Hindlimb muscle (tissue), 1 donor: ENCODE measurements at places on chromosomes 1 and 21.
A peak's percentile ranks its signal among the peaks of the same experiment; 100 is the strongest.

GRCh38 chr1:28803051-28803450, 8.9 kb upstream of the OPRD1 start:
- no peak for DNase-seq

DNA sequence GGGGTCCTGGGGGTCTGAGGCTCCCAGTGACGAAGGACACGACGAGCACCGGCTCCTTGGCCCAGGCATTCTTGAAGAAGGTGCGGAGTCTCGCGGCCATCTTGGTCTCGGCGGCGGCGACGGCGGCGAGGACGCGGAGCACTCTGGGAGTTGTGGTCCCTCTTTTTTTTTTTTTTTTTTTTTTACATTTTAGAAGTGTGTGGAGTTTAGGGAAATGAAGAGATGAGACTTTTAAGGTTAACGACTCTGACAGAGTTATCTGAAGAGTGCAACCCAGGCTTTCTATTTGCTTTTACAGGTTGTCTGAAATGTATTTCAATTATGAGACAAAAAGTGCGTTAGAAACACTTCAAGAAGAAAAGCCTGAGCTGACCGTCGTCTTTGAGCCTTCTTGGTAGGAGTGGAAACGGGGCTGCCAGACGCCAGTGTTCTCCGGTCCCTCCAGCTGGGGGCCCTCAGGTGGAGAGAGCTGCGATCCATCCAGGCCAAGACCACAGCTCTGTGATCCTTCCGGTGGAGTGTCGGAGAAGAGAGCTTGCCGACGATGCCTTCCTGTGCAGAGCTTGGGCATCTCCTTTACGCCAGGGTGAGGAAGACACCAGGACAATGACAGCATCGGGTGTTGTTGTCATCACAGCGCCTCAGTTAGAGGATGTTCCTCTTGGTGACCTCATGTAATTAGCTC, 9.7 kb downstream of the OR2B11 start:
- peak; percentile 47 for DNase-seq

DNA sequence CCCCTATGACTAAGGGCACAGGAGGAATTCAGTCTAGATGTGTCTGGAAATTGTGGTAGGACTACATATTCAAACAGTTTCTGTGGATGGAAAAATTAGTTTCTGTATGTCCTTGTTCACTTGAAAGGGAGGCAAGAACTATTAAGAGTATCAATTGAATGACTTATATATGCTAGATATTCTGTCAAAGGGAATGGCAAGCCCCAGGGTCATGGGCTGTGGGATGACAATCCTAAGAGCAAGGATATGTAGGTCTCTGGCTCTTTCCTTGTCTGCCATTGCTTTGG, 383.5 kb upstream of the B3GALT2 start:
- no peak for DNase-seq

DNA sequence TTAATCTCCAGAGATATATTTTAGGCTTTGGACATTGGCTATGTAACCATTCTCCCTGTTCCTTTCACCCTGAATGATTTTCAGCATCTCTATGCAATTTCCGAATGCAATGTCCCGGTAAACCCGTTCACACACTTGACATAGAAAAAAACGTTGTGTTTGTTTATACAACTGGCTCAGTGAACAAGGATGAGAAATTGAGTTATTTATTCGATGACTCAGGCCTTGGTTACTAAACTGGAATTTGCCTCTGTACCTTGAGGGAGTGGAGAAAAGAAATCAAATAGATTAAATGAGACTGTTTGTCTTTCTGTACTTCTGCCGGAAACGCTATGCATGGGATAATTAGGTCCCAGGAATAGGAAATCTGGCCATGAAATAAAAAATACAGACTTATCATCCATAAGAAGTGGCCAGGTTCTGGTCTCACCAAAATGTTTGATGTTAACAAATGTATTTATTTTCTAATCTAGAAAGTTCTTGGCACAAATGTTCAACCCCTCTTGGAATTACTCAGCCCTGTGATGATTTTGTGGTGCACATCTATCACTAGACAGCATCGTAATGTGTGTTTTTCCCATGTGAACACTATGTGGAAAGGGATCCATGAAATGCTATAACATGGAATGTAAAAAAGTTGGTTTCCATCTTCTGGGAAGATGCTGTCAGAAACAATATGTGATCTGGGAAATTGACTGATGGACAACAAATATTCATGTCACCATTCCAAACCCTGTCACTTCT, 253.9 kb downstream of the DUSP10 start:
- DNase-seq, result no peak

GRCh38 chr21:46452710-46453109, 6.0 kb upstream of the DIP2A start:
- no peak for DNase-seq

DNA sequence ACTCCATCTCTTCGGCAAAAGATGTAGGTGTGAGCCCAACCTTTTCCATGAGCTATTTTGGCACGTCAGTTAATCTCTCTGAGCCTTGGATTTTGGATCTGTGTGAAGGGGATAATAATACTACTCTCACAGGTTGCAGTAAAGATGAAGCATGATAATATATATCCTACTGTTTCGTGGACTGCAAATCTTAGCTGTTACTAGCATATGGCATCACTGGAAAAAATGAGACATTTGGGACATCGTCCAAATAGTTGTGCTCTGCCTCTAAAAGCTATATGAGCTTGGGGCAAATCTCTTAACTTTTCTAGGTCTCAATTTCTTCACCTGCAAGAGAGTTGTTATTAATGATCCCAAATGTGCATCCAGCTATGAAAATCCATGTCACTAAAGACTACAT, 147.4 kb upstream of the ZRANB2 start:
- no peak for DNase-seq

- no peak for DNase-seq
Observed at GRCh38 chr1:225813214-225813964, 3.5 kb downstream of the EPHX1 start.

DNA sequence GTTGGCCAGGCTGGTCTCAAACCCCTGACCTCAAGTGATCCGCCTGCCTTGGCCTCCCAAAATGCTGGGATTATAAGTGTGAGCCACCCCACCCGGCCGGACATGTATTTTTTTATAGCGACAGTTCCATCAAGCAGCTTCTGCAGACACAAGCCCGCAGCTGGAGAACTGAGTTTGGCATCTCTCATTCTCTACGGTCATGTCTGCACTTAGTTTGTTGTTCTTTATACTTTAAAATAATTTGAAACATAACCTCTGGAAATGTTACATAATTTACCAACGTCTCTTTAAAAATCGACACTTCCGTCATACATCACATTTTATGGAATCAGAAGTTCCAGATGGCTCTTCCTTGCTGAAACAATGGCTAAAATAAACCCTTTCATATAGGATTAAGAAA, 183.6 kb downstream of the DYRK1A start:
- DNase-seq, result no peak

GRCh38 chr1:45669859-45670655, 16.3 kb downstream of the GPBP1L1 start:
- DNase-seq, result no peak

DNA sequence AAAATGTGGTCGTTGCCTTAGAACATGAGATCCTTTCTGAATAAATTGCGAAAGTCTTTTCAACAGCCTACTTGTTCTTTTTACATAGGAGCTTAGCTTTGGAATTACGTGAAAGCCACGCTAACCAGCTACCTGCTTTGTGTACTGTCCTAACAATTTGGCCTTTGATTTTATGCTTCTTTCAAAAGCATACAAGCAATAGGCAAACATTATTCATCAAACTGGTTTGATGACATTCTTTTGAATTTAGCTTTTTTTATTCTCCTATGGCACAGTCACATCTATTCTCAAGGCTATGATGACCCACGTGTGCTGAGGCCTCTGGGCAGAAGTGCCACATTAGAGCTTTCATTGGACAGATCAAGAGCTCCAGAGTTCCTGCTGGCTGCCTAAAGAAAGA, 178.0 kb upstream of the DPT start:
- DNase-seq, result no peak

DNA sequence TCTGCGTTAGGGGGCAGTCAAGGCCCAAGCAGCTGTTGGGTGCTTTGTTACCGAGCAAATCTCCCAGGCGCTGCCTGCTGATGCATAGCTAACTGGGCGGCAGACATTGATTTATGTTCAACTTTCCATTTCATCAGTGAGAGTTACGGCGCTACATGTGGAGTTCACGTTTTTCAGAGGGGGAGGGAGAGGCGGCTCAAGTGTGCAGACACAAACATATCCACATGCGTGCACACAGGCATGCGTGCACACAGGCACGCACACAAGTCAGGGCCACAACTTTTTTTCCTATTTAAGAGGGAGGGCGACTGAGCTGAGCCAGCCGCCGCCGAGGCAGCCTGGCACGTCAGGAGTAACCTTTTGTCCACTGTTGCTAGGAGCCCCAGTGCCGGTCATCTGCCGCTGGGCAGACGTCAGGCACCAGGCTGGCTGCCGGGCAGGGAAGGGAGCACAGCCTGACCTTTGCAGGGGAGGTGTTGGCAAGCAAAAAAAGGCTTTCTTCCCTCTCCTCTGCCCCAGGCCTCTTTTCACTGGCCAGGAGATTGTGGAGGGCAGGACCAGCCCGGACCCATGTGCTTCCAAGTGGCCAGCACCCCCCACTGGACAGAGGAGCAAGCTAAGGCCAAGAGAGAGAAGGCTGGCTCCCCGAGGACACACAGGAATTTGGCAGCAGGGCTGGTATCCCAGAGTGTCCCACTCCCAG, 73.3 kb downstream of the MRPL37 start:
- peak; percentile 88 for DNase-seq

DNA sequence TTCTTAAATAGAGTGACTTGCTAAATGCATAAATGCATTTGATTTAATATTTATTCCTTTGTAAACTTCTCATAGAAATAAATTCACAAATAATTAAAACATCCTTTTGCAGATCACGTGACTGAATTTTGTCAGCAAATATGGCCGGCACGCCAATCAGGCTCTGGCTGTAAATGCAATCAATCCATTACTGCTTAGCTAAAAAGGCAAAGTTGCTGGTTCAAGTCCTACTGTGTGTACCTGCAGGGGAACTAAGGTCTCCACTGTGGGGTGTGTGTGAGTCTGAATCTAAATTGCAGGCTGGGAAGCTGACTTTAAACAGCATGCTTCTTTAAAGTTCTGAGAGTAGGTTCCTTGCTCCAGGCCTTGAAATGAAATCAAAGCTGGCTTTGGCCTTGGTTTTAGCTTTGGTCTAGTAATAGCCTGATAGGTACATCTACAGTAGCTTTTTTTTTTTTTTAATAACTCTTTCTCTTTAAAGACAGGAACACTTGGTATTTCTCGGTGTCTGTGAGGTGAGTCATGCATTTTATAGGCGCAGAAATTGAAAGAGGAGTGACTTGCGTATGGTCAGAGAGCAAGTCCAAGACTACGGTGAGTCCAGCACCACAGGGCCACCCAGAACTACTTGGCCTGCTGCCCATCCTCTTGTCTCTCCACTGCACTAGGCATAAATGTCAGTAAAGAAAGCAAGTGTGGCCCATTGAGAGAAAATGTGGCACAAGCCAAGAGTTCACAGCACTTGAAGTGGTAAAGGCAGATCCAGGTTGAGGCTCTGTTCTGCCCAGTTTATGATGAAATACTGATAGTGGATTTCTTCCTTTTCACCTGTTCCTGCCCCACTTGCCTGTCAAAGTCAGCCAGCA, 36.2 kb upstream of the LYST start:
- DNase-seq, result no peak

- DNase-seq, result no peak
Observed at GRCh38 chr1:203040513-203041275, 14.4 kb downstream of the PPFIA4 start.

DNA sequence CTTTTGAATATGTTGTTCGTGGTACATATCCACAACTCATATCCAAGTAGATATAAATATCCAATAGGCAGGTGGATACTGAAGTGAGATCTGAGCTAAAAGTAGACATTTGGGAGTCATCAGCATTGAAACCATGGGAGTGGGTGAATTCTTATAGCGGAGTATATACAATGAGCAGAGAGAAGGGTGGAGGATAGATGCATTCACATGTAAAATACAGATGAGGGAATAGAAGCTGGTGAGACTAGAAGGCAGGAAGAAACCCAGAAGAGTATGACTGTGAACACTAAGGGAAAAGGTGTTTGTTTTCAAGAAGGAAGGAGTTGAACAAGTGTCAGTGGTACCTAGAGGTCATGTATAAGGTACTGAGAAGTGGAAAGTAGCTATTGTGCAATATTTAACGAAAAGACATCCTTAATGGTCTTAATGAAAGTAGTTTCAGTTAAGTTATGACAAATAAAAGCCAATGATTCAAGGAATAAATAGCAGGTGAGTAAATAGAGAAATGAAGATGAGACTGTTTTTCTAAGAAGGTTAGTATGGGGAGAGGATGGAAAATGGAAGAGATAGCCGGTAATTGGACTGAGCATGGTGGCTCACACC, 181.6 kb upstream of the CACYBP start:
- no peak for DNase-seq

- DNase-seq, result no peak
Observed at GRCh38 chr1:187960125-187960638, 1131.4 kb downstream of the PLA2G4A start.

GRCh38 chr1:169595764-169596711, 9.8 kb upstream of the F5 start:
- DNase-seq, result no peak

- no peak for DNase-seq
Observed at GRCh38 chr1:235050911-235051360, 77.7 kb downstream of the TOMM20 start.

DNA sequence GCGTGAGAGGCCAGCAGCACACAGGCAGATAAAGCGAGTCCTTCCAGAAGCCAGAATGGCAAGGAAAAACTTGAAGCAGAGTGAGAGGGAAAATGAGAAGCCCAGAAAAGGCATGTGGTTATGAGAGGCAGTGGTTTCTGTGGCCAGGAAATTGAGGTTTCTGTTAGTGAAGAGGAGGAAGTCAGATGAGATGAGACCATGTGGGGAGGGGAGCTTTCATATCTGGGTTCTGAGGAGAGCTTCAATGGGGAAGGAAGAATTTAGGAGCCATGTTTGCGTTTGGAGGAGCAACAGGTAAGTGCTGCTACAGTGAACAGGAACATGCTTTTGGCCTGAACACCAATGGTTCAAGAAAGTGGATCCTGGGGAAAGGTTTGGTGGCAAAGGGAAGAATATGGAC, 6.1 kb upstream of the CD1A start:
- peak; percentile 33 for DNase-seq

DNA sequence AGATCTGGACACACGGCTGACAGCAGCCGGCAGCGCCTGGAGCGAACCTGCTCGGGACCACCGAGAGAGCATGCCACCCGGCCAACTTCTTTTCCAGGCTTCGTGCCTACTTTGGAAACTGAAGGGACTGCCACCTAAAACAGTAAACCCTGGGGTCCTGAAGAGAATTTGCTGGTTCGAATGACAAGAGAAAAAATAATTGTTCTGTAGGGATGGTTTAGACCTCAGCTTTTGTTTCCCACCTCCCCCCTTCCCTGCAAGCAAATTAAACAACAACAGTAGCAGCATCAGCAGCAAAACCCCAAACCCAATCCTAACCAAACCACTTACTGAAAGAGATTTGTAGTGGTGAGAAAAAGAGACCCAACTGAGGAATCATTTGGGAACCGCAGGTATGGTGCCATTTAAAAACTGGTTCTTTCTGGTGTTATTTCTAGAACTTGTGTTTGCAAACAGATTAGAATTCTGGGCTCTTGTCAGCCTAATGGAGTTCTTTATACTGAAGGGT, 105.6 kb downstream of the LEPR start:
- no peak for DNase-seq
